ENCODE measurements at places on chromosomes 1 and 21.

GRCh38 chr1:111366256-111366655, 61.3 kb downstream of the OVGP1 start:
- no peak for DNase-seq

DNA sequence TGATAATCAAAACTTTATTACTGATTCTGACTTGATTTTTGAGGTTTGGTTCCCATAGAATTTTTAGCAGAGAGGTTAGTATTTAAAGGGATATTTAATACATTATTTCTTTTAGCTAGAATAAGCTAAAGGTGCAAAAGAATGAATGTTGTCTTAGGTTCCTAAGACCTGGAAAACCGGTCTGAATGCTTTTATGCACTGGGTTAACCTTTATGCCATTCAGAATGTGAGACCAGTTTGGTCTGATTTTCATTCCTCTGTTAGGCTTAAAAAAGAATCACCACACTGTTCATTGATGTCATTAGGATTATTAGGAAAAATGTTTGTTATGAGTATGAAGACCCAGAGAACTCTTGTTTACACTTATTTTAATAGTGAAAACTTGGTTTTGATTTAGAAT, 30.1 kb downstream of the RAP1A start:
- no peak for DNase-seq

GRCh38 chr1:192654591-192655251, 18.8 kb downstream of the RGS13 start:
- no peak for DNase-seq

GRCh38 chr1:191912517-191912916, 245.7 kb upstream of the RGS18 start:
- no peak for DNase-seq

GRCh38 chr1:109537450-109538178, 2.1 kb upstream of the GPR61 start:
- no peak for DNase-seq

GRCh38 chr1:110034451-110035235, at the start of gene STRIP1:
Gene STRIP1, plus strand, starts transcription at chr1:110034624. Its CDS starts 14 bp downstream, at chr1:110034638.
- peak; percentile 94 for DNase-seq

GRCh38 chr1:201891451-201892045, 2.9 kb downstream of the SHISA4 start:
- no peak for DNase-seq

- no peak for DNase-seq
Measured at GRCh38 chr1:44168520-44169098, 27.2 kb upstream of the KLF18 start.

DNA sequence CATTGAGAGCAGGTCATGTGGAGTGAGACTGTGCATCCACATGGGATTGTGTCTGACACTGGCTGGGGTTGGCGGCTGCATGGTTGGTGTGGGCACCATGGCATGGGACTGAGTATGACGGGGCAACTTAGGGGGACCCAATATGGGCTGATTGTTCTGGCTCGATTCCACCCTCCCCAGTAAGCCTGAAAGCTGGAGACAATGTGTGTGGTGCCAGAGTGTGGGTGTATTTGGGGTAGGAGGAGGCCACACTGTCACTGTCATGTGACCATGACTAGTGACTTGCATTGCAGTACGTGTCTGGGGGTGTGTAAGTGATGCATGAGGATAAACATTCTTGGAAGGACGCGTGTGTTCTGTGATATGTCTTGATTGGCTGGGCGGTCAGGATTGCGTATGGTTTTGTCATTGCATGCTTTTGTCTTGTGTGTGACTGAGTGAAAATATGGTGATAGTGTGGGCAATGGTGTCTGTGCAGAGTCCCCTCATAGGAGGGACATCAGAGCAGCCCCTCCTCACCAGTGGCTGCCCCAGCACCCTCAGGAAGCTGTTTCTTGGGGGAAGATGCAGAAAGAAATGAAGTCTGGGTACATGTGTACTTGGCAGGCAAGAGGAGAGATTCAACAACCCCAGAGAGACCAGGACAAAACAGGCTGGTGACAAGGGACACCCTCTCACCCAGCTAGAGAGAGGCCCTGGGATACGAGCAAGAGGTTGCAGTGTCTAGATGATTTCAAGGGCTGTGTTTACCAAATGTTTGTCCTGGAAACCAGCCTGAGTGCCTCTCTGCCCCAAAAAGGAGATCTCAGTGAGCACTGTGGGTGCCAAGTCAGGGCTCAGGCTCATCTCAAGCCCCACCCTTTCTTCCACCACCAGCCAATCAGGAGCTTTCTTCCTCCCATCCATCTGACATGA, 36.3 kb downstream of the SDC3 start:
- no peak for DNase-seq

GRCh38 chr21:25126564-25126963, 480.7 kb downstream of the MRPL39 start:
- no peak for DNase-seq

DNA sequence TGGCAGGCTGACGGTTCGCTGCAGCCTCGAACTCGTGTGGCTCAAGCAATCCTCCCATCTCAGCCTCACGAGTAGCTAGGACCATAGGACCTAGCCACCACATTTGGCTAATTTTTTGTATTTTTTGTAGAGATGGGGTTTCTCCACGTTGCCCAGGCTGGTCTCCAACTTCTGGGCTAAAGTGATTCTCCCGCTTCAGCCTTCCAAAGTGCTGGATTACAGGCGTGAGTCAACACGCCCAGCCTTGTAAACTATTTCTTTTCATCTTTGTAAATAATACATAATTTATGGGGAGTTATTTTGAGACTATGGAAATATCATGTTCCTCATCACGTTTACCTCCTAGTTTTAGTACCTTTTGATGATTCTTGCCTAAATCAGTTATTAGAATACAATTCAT, 906 bp upstream of the FBXO28 start:
- no peak for DNase-seq

- DNase-seq = no peak
Measured at GRCh38 chr21:45146306-45146705, 71.9 kb downstream of the ADARB1 start.

- DNase-seq = no peak
Measured at GRCh38 chr1:191255354-191256054, 777.8 kb upstream of the BRINP3 start.

DNA sequence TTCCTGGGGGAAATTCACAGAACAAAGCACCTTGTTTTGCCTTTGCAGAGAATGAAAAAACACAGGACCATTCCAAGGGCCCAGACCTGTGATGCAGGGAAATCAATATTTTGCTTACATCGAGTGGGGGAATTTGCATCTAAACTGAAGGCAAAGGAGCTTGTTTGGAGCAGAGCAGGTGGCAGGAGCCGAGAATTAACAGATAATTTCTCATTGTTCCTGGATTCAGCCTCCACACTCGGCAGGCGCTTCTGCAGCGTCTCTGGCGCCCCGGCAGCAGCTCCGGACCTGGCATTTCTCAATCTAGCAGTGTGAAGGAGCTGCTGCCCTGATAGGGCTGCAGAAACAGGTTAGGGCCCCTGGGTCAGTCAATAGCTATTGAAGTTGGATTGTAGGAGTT, 2.0 kb upstream of the SYT6 start:
- DNase-seq = no peak

DNA sequence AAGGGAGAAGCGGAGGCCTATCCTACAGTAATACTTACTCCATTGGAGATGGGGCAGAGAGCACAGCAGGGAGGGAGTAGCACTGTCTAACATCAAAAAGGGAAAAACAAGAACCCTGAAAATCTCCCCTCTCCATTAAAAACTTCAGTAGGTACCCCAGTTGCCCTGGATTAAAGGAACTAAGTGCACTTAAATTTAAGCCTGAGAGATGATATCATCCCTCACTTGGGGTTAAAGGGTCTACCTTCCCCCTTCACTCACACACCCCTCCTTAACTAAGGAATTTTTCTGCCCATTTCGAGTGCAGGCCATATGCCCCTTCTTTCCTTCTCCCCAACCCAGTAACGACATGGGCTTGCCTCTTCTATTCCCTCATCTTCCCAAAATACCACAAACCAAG, 3.7 kb upstream of the MTMR11 start:
- DNase-seq = no peak

- no peak for DNase-seq
Measured at GRCh38 chr1:1755852-1756251, 22.4 kb downstream of the NADK start.

DNA sequence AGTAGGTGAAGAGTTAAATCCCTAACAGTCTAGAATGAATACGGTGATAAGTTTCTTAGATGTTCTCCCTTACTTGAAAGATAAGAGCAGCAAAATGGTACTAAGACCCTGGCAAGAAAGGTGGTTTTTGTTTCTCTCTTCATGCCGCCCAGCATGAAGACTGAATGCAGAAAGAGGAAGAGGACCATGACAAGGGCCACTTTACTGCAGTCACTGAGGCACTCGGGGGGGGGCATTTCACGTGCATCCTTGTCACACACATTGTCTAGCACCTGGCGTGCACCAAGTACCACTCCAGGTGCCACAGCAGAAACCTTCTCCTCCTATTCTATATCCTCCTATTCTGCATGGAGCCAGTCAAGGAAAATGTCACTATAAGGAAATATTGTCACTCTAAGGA, 222.0 kb downstream of the TOMM20 start:
- DNase-seq = no peak

DNA sequence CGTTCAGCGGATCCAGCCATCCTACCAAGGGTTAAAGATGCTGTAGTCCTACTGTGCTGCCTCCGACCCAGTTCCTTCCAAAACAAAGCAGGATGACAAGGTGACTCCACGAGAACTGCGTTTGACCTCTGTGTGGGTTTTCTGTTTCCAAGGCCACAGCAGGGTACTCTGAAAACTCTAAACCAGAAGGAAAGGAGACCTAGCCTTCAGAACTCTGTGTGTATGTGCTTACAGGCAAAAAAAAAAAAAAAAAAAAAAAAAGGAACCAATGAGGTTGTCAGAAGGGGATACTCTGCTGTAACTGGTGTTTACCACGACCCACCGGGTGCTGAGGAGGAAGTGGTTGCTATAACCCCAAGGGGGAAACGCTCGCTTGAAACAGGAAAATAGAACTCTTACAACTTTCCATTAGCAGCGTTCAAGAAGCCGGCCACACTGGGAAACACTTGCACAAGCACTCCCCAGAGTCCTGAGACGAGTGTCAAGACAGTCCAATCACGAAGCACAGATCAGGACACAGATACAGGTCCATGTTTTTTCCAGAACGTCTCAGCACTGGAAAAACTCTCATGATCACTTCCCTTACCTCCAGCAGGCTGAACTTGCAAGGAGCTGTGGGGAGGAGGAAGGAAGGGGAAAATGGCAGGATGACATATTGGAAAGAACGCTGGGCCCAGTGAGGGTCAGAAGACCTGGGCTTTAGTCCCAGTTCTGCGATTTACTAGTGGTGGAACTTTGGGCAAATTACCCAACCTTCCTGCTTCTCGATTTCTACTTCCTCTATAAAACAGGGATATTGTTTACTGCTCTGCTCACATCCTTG, 64.0 kb downstream of the ITPKB start:
- DNase-seq = peak; percentile 29

GRCh38 chr1:1462318-1462966, 9.1 kb upstream of the ATAD3B start:
- no peak for DNase-seq

GRCh38 chr1:46303872-46304326, 401 bp downstream of the UQCRH start:
- DNase-seq = no peak

GRCh38 chr1:51990478-51990965, at the start of gene RAB3B:
Gene RAB3B, minus strand, starts transcription at chr1:51990700. Its CDS starts 13,583 bp downstream, at chr1:51977117.
- peak; percentile 88 for DNase-seq

DNA sequence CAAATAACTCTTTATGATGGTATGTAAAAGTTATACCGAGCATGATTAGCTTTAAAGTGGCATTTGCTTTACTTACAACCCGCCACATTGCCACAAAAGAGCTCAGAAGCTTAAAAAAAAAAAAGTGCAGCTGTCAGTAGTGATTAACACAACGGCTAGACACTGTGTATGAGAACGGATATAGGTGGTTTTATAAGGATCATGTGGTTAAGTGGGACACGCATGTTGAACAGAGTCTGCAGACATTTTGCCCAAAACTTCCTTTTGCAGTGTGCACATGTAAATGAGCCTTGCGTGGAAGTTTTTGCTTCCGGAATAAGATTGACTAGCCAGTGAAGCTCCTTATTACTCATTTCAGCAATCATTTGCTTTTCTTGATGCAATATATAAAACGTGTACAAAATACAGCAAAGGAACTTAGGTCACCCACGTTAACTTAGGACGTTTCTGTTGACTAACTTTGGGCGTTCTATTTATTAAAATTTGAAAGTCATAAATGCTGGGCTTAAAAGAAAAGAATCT, 58.7 kb upstream of the RGS1 start:
- no peak for DNase-seq

- DNase-seq = no peak
Measured at GRCh38 chr1:101300916-101301315, 64.1 kb downstream of the S1PR1 start.

- DNase-seq = no peak
Measured at GRCh38 chr1:44819608-44820327, 11.4 kb downstream of the BTBD19 start.

- no peak for DNase-seq
Measured at GRCh38 chr1:59016390-59016789, 232.5 kb upstream of the JUN start.

DNA sequence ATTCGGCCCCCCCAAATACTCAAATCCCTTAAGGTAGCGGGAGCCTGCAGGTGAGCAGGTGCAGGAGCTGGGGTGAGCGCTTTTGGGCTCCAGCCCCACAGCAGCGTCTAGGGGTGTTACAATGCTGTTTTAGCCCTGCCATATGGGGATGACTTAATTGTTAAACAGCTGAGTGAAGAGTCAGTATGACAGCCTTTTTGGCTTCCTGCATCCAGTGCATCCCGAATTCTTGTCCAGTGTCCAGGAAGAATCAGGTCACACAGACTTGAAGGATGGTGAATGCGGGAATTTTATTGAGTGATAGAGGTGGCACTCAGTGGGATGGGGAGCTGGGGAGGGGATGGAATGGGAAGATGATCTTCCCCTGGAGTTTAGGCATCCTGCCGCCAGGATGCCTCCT, 30.4 kb upstream of the HHAT start:
- no peak for DNase-seq

DNA sequence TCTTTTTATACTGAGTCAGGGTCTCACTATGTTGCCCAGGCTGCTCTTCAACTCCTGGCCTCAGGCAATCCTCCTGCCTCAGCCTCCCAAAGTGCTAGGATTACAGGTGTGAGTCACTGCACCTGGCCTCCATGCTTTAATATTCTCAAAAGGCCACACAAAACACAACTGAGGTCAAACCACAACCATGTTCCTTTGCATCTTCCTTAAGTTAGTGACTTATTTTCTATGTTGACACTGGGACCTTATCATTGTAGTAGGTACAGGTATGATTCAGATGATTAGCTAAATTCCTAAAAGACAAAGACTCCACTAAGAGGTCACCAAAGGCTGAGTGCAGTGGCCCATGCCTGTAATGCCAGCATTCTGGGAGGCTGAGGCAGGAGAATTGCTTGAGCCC, 131.9 kb upstream of the ATP1B1 start:
- no peak for DNase-seq

DNA sequence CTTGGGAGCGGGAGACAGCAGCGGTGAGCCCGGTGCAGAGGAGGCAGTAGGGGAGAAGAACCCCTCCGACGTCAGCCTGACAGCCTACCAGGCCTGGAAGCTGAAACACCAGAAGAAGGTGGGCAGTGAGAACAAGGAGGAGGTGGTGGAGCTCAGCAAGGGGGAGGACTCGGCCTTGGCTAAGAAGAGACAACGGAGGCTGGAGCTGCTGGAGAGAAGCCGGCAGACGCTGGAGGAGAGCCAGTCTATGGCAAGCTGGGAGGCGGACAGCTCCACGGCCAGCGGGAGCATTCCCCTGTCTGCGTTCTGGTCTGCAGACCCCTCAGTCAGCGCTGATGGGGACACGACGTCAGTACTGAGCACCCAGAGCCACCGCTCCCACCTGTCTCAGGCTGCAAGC, 32.9 kb downstream of the STYXL2 start:
- DNase-seq = no peak

Measured in NCI-H1436 (cell line).